Astrocyte (in vitro differentiated cells and primary cell): ENCODE measurements at places on chromosomes 13 and 19.

GRCh38 chr19:13089139-13089856 is 13.4 kb downstream of the LYL1 start:
- DNase-seq, result no peak

- DNase-seq, result no peak
Observed at GRCh38 chr13:77423296-77423695, 96.4 kb upstream of the MYCBP2 start.

- no peak for DNase-seq
Observed at GRCh38 chr19:15479391-15480345, at the start of gene PGLYRP2. PGLYRP2 (minus strand) TSS chr19:15479501; CDS start chr19:15479371, 130 bp downstream.

GRCh38 chr13:34413538-34414210 is 528.4 kb upstream of the NBEA start:
- DNase-seq, result peak; percentile 33

GRCh38 chr13:99289674-99290337 is 17.4 kb downstream of the GPR183 start:
- DNase-seq, result no peak

DNA sequence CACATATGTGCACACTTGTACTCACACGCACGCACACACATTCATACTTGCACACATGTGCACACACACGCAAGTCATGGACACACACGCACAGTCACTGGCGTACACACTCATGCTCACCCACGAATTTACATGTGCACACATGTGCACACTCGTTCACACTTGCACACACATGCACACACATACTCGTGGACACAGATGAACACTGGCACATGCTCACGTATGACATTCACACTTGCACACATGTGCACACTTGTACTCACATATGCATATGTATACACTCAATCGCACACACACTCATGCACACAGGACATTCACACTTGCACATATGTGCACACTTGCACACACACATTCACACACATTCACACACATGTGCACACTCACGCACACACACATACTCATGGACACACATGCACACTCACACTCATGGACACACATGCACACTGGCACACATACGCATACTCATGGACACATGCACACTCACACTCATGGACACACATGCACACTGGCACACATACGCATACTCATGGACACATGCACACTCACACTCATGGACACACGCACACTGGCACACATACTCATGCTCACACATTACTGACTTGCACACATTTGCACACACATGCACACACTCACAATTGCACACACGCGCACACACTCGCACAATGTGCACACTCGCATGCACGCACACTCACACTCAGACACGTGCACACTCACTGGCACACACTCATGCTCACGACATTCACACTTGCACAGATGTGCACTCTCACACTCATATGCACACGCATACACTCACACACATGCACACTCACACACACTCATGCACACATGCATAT is 9.5 kb downstream of the SBK2 start:
- no peak for DNase-seq

DNA sequence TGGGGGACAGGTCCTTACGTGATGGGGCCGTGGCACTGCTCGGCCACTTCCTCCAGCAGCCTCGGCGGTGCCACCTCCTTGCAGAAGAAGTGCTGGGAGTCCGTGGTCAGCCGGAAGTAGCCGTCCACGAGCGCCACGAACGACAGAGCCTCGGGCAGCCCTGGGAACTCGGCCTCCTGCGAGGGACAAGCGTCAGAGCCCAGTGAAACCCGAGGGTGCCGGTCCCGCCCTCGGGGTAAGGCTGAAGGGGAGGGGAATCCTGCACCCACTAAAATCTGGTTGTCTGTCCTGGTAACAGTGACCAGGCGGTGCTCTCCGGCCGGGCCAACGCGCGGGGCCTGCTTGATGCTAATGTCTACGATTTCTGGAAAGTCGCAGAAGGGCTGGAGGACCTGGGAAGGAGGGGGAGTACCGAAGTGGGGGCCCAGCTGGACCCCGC is 6.4 kb downstream of the JAK3 start:
- no peak for DNase-seq

DNA sequence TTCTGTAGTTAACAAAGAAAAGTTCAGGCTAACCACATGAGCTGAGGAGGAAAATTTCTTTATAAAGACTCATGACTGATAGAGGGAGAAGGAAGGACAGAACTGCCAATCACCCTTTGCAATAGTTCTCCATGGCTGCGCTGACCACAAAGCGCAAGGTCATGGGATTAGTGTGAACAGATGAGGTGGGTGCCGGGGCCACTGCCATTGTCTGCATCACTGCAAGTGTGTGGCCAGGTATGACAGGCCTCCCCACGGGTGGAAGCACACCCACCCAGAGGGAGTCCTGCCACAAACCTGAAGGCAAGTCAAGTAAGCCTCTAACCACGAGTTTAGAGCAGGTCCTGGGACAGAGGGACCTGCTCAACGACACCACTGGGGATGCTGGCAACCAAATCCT is 128.1 kb downstream of the TUBA3C start:
- no peak for DNase-seq

DNA sequence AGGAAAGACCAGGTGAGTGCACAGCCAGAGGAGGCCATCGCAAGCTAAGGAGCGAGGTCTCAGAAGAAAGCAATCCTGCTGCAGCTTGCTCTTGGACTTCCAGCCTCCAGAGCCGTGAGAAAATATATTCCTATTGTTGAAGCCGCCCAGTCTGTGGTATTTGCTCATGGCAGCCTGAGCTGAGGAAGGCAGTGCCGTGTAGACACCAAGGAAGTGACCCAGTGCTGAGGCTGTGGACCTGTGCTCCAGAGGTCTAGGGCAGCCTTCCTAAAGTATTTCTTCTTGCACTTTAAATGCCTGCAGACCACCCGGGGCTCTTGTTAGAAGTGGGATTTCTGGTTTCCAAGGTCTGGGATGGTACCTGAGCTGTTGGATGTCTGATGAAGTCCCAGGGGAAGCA is 158.5 kb upstream of the KL start:
- DNase-seq, result no peak

DNA sequence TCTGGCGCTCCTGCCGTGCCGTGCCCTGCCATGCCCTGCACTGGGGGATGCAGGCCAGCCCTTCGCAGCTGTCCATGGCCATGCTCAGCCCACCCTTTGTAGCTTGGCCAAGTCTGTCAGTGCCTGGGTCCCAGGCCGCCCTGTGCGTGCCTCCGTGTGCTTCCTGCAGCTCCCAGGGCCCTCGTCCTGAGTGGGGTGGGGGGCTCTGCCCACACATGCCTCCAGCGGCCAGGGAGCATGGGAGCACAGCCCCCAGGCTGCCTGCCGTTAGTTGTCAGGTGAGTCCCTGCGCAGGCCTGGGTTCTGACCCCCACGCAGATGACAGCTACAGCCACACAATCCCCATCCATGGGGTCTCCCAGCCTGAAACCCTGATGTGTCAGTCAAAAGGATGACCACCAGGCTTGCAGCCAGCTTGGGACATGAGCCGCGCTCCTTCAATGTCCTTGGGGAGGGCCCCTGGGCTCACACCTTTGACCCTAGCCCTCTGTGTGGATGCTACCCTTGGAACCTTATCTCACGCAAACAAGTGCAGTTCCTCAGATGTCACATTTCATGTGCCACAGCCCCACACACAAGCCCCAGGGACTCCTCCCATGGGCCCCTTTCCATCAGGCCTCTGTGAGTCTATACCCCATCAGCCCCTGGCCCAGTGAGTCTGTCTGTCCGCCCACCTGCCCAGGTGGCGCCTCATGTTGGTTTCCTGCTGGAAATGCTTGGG is 24.5 kb downstream of the TMED1 start:
- no peak for DNase-seq

DNA sequence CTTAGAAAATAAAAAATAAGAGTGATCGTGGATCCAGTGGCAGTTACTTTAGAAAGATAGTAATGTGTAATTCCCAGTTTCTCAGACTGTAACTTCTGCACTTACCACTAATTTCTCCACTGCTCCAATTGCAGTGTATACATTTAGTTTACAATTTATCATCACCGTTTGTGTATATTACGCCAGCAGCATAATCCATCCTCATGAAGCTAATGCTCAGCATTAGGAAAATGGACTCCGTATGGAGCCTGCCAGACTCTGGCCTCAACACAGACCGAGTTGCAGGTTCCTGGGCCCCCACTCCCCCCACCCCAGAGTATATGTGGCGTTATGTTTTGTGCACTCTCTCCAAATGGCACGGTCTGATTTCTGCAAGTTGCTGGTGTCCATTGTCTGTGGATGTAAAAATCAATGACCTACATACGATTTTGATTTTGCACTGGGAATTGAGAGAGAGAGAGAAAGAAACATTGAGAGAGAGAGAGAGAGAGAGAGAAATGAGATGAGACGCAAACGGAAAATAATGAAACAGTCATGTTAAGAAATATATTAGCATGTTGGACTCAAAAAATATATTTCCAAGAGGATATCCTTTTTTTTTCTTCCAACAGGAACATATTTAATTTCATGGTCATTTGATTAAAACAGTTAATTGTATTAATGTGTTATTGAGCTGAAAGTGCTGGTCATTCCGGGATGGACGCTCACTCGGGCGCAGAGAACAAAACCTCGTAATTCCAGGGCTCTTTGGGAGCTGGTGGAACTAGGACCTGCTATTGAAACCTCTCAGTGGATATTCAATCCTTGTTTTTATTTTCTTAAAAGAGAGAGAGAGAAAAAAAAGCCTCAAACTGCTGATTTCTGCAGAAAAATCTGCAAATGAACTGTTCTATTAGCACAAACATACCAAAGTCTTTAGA is 278.8 kb downstream of the TSHZ3 start:
- DNase-seq, result no peak

- DNase-seq, result no peak
Observed at GRCh38 chr13:45670189-45670885, 31.8 kb upstream of the CBY2 start.

DNA sequence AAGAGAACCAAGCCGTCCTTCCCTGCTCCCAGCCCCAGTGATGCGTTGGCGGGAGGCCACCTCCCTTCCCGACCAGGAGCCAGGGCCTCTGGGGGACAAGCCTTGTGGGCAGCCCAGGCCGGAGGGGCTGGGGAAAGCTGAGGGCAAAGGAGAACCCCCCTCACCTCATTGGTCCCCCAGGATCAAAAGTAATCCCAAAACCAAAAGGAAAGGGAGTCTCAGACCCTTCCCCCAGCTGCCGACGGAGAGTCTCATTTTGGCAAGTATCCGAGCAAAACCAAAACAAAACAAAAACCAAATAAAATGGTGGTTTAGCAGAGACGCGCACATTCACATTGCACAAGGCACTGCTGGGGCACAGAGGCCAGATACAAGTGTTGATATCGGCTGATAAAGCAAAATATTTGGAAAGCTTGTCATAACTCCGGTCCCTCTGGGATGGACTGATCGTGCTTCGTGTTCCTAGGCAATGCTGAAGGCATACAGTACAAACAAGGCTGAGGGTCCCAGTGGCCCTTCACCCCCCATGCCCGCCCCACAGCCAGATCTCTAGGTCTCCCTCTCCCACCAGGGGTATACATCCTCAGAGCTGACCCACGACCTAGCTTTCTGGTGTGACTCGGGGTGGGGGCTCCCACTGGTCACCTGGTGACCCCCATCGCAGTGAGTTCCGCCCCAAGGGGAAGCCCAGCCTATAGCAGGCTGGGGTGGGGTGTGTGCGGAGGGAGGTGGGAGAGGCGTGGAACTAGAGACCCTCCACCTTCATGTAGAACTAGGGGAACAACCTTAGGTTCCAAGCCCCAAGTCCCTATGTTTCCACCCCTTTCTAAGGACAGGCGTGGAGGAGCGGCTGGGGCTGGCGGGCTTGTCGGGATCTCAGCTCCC is 2.1 kb downstream of the CEBPA start:
- no peak for DNase-seq
